NCI-H187 treated with DMSO at 0.1 percent for 48 hours (cell line): ENCODE measurements at places on chromosomes 2 and 18.

GRCh38 chr2:45726188-45726587 lies 74.7 kb downstream of the PRKCE start:
- DNase-seq: no peak

DNA sequence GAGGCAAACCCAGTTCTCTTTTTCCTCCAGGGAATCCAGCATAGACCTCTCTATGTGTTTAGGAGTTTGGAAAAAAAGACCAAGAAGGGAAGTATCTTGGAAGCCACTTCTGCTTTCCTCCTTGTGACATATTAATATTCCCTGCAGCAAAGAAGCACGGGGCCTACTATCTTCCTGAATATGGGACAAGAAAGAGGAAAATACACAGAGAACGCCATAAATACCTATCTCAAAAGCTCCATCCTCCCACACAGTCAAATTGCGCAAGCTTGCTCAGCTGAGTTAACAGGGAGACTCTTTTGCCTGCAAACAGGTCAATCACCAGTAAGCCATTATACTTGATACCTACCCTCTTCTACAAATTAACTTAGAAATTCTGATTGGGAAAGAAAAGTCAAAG lies 16.7 kb upstream of the RAPH1 start:
- DNase-seq: no peak

DNA sequence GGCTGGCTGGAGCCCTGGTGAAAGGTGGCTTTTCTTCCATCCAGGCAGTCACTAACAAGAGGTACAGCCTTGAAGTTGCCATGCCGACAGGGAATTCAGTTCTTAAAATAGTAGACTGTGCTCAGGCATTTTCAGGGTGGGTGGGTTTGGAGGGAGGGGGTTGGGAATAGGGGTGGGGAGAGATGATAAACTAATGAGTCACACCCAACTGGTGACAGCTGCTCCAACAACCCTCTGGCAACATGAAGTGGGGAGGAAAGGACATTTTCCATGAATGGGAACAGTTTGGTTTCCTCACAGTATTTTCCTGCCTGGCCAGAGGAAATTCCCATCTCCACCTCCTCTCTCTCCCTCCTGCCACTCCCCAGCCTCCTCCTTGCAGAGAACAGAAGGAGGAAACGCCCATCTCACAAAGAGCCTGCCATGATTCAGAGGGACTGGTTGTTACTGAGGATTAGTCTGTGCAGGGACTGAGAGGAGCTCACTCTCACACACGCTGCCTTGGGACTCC lies 113.0 kb upstream of the SLC1A4 start:
- DNase-seq: peak; percentile 47

GRCh38 chr18:8257851-8258434 lies 351.3 kb upstream of the RAB12 start:
- DNase-seq: no peak

- no peak for DNase-seq
Observed at GRCh38 chr2:197804758-197805714, 643 bp downstream of the PLCL1 start.

DNA sequence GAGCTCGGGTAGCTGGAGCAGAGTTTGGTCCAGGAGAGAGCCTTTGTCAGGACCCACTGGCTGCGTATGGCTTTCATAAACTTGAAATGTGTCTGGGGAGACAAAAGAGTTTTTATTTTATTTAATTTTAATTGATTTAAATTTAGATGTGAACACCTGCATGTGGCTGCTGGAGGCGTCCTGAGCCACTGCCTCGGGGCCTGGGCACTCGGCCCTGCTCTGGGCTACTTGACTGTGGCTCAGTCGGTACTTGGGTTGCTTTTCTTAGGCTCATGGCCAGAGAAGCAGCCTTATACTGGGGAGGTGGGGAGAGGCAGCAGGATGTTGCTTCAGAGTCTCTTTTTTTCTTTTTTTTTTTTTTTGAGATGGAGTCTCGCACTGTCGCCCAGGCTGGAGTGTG lies 661.8 kb upstream of the HS6ST1 start:
- DNase-seq: no peak

DNA sequence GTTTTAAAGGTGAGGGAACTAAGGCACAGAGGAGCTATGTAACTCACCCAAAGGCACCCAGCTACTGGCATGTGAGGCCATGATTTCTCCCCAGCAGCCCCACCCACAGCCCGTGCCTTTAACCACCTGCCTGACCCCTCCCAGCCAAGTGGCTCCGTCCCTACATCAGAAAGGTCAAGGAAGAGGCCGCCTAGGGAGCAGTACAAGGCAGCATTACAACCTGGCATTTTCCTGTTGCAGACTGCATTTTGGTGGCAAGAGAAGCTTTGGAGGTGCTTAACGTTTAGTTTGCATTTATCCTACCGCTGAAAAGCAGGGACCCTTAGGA lies 17.5 kb downstream of the STEAP3 start:
- DNase-seq: no peak

- DNase-seq: no peak
Observed at GRCh38 chr2:21047141-21048009, 3.5 kb upstream of the APOB start.

DNA sequence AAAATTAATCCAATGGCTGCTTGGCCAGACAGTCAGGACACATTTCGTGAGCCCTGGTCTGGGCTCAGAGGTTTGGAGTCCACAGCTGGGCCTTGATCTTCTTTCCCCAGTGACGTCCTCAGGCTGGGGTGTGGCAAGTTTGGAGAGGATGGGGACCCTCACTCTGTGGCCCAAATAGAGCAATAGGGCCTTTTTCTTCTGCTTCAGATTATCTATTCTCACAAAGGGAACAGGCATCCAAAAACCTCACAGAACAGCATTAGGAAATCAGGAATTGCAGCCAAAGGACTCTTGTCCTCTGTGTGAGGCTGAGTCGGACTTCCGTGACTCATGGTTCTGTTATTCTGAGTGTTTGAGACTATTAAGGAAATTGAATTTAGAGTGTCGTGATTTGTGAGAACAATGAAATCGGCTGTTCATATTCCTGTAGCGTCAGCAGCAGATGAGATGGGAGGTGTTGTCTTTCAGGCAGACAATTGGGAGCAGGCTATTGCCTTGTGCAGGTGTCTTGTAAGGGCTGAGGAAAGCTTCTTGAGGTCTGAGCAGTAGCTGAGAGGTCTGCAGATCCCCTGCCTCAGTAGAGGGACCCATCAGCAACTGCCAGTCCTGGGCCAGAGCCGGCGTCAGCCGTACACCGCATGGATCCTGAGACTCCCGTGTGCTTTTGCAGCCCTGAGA lies 113.8 kb downstream of the SH3RF3 start:
- DNase-seq: no peak

- no peak for DNase-seq
Observed at GRCh38 chr2:232525791-232526371, at the start of gene CHRND. TSS of gene CHRND (plus strand) at chr2:232526160. CDS start at chr2:232526216, 56 bp downstream.

DNA sequence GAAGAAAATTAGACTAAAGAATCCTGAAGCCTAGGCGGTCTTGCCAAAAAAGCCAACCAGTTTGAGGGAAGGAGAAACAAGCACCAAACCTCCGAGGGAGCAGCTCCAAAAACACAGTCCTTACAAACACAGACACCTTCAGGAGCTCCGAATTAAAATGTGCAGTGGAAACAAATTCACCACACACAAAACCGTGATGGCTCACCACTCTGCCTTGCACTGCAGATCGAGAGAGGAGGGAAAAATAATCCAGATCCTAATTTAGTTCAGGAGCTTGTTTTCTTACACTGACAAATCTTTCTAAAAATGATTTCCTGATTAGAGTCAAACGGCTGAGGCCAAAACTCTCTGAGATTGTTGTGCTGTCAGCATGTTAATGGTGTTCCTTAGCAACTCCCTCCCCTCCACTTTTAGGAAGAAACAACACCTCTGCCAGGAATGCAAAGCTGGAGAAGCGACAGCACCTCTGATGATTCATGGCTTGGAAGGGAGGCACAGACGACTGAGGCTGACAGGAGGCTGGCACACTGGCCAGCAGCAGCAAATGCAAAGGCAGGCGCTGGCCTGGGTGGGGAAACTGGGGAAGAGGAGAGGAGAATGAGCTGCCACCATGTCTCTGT lies 249.4 kb upstream of the KLHL29 start:
- DNase-seq: no peak

DNA sequence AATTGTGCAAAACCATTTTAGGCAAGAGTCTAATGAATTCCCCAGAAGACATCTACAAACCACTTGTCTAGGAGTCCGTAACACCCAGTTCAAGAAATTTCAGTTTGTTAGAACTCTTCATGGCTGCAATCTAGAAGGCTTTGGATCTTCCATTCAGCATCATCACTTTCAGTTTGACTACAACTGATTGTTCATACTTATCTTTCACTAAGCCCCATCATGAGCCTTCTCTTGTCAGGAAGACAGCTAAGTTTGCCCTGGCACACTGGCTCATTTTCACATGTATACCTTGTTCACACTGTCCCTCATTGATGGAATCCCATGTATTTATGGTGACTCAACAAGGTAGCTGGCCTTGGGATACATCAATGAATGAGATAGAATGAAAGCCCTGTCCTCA lies 898.4 kb upstream of the CELF4 start:
- DNase-seq: no peak

DNA sequence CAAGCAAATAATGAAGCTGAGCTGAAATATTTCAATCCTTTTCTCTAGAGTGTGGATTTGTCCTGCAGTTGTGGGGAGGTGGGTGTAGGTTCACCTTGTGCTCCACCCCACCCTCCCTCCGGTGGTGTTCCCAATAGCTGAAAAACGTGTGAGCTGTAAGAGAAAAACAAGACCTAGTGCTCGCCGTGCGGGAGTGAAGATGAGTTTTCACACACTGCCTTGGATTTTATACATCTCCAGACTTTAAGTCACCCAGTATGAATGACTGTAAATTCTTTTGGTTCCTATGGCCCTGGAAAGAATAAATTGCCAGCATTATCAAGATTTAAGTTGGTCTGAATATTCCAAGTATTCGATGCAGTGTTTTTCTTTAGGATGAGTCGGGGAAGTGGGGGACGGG lies 1.9 kb upstream of the SOX11 start:
- no peak for DNase-seq

DNA sequence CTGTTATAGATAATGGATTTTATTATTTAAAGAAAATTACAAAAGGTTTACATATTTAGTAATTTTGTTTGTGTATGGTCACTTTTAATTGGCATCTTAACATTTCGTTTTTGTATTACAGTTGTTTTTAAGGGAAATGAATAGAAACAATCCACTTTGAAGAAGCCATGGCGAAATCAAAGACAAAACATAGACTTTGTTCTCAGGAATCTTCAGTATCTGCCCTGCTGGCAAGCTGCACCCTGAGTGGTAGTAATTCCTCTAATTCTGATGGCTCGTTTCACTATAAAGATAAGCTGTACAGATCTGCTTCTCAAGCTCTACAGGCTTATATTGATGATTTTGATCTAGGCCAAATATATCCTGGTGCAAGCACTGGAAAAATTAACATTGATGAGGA lies 2.7 kb downstream of the C18orf54 start:
- DNase-seq: no peak

DNA sequence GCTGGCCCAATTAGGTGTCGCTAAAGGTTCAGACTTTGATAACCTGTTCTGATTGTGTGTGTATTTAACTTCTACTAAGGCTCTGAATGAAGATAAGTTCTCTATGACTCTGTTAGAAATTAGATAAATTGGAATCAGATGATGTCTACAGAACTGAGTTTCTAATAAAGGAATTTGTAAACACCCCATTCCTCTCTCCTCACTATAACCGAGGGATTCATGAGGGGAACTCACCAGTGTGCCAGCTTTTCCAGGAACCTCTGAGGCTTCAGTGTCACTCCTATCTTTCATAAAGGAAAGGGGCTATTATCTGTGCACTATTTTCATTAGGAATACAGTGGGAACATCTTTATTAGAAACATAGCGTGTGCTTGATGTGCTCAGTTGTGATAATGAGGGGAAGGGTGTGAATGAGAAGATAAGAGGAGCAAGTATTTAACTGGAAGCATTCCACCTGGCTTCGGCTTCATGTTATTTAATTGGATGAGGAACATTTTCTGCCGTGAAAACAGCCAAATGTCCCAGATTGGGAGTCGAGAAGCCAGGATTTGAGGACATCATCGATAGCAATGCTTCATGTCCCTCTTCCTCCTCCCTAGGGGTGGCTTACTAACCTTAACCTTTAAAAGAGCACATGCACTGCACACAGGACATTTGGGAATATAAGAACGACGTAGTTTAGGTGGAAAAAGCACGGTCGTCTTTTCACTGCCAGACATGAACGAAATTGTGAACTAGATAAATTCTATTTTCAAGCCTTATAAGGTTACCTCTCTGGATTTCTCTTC lies 84.8 kb upstream of the TCF4 start:
- no peak for DNase-seq

- peak; percentile 75 for DNase-seq
Observed at GRCh38 chr2:17309741-17310339, 208.4 kb downstream of the RAD51AP2 start.

GRCh38 chr2:38394903-38395341 lies 17.8 kb upstream of the ATL2 start:
- DNase-seq: no peak

GRCh38 chr2:185780890-185781289 lies 42.3 kb downstream of the FSIP2 start:
- DNase-seq: no peak

GRCh38 chr2:186425576-186425975 lies 60.5 kb upstream of the ZC3H15 start:
- DNase-seq: no peak

DNA sequence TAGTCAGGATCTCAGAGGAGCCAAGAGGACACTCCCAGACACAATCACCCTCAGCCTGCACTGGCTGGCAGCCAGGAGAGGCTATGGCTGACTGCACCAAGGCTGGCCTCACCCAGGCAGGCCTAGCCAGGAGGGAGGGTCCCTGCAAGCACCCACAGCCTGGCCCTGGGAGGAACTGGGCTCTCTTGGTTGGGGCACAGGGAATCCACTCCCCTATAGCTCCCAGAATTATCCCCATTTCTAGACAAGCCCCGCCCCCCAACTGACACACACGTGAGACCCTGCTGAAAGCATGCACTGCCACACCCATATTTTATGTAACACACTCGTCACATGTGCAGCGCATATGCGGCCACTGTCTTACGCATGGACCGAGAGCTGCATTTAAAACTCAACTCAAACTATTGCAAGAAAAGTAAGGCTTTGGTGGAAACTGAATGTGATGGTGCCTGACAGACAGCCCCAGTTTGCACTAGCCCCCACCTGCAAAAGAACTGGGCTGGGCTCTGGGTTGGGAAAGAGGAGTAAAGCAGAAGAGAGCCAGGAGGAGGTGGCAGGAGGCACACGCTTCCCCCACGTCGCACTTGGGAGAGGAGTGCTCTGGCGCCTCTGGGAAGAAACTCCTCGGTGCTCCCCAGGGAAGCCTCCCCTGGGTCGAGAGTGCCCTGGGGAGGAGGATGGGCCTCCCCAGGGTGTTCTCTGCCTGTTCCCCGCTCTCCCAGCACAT lies 28.9 kb upstream of the ARHGEF4 start:
- peak; percentile 51 for DNase-seq
